ENCODE measurements at places on chromosomes 7 and 10.

DNA sequence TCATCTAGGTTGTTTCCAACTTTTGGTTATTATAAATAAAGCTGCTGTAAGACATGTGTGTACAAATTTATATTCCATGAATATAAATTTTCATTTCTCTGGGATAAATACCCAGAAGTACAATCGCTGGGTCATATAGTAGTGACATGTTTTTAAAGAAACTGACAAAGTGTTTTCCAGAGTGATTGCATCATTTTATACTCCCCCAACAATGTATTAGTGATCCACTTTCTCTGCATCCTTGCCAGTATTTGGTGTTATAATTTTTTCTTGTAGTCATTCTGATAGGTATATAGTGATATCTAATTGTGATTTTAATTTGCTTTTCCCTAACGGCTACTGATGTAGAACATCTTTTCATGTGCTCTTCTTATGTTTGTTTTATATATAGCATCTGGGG lies 27.0 kb upstream of the ARHGAP21 start:
- no peak for DNase-seq

- no peak for DNase-seq
Measured at GRCh38 chr7:141073173-141073640, 657 bp upstream of the TMEM178B start.

DNA sequence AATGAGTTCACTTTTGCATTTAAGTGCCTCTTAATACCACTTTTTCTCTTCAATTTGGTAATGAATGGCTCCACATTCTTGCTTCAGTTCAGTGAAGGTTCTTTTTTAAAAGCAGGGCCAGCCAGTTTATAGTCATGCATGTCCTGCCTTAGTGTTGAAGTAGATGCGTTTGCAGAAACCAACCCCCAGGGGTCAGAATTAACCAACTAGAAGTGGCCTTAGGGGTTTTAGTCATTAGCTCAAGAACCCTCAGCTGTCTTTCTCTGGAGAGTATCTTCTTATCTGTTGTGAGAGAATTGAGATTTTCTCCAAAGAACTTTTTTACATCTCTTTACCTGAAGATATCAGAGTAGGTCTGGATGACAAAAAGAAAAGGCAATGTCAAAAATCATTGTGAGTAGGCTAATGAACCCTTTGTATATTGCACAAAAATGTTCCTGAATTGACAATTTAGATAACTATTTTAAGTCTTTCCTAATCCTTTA lies 82.2 kb downstream of the PIK3CG start:
- no peak for DNase-seq

GRCh38 chr10:48284002-48284546 lies 9.6 kb upstream of the FRMPD2 start:
- DNase-seq, result no peak

DNA sequence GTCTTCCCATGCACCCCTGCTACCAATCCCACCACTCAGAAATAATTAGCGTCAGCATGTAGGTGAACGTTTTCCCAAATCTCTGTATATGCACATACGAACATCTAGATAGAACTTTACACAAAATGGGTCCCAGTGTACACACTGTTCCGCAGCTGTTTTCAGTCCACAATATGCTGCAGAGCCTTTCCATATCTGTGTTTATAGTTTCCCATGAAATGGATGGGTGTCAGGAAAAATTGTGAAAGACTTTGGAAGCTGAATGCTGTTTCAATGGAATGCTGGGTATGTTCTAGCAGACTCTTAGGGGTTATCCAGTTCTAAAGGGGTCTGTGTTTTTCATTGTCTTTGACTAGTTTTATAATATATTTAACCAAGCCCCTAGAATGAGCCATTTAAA lies 13.8 kb downstream of the GRK5 start:
- no peak for DNase-seq

DNA sequence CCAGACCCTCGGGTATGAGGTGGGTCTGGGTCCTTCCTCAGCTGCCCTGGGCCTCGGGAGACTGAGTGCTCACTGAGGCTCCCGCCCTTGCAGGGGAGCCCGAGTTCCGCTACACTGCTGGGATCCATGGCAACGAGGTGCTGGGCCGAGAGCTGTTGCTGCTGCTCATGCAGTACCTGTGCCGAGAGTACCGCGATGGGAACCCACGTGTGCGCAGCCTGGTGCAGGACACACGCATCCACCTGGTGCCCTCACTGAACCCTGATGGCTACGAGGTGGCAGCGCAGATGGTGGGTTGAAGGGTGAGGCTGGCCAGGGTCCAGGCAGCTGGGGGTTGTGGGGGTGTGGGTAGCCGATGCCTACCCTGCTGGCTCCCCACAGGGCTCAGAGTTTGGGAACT lies 7.6 kb downstream of the AEBP1 start:
- DNase-seq, result no peak

DNA sequence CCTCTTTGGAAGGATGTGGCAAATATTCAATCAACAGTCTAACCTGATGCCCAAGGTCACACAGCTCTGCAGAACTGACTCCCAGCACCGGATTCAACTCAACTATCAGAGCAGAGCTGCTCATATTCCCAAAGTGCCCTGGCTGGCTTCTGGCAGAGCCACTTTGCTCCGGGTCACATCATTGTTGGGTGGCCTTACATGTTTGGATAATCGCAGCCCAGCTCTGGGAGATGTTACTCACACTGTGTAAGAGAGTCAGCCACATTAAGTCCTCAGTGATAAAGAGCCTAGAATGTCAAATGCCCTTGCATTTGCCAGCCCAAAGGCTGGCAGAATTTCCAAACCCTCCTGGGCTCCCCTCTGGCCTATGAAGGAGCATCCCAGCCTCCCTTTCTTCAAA lies 79.8 kb upstream of the PDE1C start:
- no peak for DNase-seq

DNA sequence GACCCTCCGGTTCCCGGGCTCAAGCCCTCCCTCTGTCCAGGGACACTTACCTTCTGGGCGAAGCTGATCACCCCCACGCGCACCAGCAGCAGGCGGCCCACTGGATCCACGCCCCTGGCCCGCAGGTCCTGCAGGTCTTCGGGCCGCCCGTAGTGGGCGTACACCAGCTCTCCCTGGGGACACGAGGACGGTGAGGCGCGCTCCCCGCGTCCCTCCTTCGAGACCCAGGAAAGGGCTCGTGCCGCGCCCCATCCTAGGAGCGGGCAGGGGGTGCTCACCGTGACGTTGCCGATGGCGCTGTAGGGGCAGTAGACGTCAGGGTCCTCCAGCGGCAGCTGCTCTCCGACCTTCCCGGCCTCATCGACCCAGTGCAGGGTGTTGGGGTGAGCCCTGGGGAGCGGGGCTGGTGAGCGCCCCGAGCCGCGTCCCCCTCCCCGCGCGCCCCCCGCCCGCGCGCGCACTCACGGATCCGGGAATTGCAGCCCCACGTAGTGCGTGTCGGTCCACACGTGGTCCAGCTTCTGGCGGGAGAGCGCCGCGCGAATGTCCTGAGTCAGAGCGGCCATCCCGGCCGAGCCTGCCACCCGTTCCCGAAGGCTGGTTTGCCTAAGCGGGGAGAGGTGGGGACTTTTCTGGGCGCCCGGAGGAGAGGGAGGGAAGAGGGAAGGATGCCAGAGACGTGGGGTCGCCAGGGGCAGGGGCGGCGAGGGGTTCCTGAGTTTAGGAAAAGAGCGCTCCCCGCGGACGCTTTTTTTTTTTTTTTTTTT lies 8.2 kb downstream of the TFR2 start:
- DNase-seq, result peak; percentile 21

DNA sequence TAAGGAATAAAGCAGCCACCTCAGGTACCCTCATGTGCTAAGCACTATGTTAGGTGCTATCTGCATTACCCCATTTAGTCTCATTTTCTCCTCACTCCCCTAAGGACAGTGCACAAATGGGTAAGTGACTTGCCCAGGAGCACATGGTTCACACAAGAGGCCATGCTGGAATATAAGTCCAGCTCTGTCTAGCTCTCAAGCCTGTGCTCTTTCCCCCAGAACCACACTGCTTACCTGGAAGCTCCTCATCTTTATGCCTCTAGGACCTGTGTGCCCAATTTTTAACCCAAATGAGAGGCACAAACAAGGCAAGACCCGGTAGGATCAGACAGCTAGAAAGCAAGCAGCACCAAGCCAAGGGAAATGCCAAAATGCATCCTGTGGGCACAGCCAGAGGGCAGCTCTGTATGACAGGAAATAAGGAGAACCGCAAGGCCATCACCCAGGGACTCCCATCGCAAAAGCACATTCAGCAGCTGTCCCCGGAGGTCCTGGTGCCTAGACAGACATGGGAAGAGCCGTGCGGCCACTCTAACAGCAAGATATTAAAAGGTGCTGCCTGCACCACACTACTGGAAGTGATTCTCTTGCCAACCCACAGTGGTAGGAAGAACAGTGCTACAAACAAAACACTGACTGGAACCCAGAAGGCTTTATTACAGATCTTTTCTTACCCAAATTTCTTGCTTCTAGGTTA lies 88.1 kb downstream of the GSAP start:
- no peak for DNase-seq

GRCh38 chr10:93766918-93767317 lies 9.2 kb downstream of the LGI1 start:
- DNase-seq, result no peak

DNA sequence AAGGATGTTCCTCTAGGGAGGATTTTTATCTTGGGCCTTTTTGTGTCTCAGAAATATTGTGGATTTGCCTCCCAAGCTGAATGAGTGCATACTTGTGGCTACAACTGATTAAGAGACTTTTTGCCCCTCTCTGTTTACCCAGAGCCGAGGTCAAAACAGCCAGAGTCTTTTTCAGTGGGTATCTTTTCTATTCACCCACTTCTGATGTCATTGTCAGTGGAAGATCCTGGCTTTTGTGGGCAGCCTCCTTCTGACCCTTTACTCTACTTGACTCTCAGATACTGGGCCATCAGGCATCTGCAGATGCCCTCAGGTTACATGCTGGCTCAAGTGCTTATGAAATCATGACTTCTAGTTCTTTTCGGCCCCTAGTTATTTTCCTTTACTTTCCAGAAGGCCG lies 19.6 kb upstream of the PIP4K2A start:
- no peak for DNase-seq

DNA sequence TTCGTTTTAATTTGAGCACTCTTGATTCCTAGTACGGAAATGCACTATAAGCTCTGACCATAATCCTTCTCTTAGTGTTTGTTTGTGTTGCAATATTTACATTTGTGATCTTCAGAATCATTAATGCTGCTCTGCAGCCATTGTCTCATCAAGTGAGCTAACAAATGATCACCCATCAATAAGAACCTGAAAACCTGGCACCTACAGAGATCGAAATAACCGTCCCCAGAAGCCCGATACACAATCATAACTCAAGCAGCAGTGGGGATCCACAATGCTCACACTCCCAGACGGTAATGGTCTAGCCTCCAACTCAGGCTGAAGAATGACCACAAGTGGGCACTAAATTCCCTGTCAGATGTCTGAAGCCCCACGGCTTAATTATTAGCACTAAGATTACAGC lies 156.0 kb upstream of the NFE2L3 start:
- no peak for DNase-seq

DNA sequence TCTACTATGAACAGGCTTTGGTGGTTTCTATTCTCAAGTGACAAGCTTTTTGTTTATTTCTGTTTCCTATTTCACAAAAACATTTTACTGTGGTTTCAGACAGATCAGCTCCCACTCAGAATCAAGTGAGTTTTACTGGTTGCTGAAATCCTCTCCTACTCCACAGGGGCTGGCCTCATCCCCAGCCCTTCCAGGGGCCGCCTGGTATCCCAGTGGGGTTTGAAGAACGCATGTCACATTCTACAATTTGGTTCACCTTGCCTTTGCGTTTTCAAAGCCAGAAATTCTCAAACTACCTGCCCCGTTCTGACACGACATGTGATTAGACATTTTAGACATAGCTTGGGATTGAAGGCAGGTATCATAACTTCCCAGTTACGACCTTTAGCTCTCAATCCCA lies 160.9 kb upstream of the AGK start:
- no peak for DNase-seq

GRCh38 chr7:148500978-148501377 lies 89.6 kb upstream of the C7orf33 start:
- DNase-seq, result no peak

DNA sequence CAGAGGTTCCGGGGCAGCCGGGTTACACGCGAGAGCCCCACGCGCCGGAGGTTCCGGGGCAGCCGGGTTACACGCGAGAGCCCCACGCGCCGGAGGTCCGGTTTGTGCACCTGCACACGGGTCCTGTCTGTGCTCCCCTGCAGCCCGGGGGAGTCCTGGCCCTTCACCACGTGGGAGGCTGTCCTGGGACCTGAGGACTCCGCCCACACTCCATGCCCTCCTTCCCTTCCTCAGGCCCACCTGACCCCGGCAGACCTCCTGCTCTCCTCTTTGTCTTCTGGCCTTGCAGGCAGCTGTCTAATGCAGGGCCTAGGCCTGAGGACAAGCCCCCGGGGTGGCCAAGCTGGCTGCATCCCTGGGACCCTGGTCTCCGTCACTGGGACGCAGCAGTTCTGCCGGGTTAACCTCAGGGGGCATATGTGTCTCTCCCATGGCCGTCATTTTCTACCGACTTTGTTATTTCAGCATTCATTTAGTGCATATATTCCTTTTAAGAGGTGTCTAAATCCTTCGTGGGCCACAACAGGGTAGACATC lies 374.6 kb downstream of the DNAJB6 start:
- DNase-seq, result no peak

- DNase-seq, result no peak
Measured at GRCh38 chr10:69936091-69936490, 116.6 kb upstream of the MACROH2A2 start.

DNA sequence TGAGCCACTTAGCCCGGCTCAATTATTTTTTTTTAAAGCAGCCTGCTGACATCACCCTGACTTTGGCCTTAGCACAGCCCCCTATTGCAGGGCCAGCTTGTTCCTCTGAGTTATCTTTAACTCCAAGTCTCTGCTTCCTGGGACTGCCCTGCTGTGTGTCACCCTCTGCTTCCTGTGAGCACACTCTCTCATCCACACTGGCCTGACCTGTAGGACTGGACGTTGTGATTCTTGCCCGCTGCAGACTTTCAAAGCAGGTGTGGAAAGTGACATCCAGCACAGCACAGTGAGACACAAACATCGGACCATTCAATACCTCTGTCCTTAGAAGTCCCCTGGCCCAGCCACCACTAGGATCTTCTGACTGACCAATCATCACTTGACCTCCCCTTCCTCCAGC lies 26.4 kb upstream of the HSPA12A start:
- no peak for DNase-seq

DNA sequence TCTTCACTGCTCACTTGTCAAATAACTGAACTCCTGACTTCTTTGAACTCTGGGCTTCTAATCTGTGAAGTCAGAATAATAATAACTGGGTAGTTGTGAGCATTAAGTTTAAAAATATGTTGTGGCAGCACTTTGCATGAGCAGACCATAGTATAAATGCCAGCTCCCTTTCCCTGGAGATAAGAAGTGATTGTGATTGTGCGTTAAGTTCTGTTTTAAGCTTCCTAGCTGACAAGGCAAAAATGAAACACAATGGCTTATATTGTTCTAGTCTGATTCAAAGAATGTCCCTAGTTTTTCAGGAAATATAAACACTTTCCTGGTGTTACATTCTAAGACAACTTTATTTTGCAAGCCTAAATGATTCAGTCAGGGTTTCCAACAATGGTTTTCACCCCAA lies 61.8 kb downstream of the PTPRE start:
- DNase-seq, result no peak

DNA sequence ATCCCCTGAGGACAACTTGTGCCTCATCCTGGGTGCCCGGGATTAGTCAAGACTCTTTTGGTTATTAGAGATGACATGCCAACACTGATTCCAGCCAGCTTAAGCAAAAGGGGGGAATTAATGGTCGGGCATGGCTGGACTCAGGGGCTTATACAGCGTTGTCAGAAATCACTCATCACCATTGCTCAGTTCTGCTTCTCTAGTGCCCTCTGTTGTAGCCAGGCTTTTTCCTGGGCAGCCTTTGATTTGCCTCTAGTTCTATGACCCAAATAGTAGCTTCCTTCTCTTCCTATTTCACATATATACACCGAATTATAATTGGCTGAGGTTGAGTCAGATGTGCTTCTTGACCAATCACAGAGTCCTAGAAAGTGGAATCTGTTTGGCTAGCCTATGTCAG lies 192.0 kb upstream of the HABP2 start:
- no peak for DNase-seq

All from stimulated activated CD8-positive, alpha-beta memory T cell treated with anti-CD3 and anti-CD28 coated beads, Interleukin-15, amount 100 ng/mL, for 24 hours (primary cell).